ENCODE measurements at places on chromosomes 2 and 18. TPM values are rescaled to one million over a fixed set of nuclear protein-coding genes. Genes with fewer than 3 reads are reported as not detected.

Gene KLHL30
- total RNA-seq, result 0.09 TPM

Gene COX5B
- 549 TPM for total RNA-seq

Gene CCDC150
- total RNA-seq, result 5.2 TPM

Gene GPR75
- 0.52 TPM for total RNA-seq

Gene IL1A
- 0.09 TPM for total RNA-seq

Gene ABCG5
- not detected for total RNA-seq

Gene GALNT13
- not detected for total RNA-seq

Gene RNU2-63P
- total RNA-seq, result 251 TPM

Gene LTBP1
- total RNA-seq, result 836 TPM
